ENCODE measurements at places on chromosomes 7 and 10. TPM values are rescaled to one million over a fixed set of nuclear protein-coding genes. Genes with fewer than 3 reads are reported as not detected.

ZFAND4 gene
- total RNA-seq: 20.7 TPM

PUS7 gene
- 22.0 TPM for total RNA-seq

PAPSS2 gene
- total RNA-seq: 11.7 TPM

DNA sequence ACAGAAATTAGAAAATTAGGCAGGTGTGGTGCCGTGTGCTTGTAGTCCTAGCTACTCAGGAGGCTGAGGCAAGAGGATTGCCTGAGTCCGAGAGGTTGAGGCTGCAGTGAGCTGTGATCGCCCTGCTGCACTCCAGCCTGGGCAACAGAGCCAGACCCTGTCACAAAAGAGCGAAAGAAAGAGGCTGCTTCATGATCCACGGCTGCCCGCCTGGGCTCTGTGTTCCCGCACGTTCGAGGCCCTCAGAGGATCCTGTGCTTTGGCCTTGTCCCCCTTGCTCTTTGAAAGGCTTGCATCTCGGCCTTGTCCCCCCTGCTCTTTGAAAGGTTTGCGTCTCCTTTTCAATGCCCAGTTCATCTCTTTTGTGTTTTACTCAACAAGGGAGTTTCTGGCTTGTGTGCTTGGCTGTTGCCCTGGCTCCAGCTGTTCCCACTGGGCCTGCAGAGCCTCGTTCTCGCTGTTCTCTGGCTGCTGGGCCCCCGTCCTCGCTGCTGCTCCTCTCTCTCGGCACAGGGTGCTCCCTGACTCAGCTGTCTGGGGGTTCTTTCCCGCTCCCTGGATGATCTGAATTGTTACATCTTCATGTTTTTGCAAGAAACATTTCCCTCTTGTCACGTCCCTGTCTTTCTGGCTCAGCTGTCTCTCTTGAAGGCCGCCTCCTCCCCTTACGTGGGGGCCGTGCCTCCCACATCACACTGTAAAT, 45.1 kb upstream of the INPP5A start:
- peak; percentile 49 for DNase-seq

DNA sequence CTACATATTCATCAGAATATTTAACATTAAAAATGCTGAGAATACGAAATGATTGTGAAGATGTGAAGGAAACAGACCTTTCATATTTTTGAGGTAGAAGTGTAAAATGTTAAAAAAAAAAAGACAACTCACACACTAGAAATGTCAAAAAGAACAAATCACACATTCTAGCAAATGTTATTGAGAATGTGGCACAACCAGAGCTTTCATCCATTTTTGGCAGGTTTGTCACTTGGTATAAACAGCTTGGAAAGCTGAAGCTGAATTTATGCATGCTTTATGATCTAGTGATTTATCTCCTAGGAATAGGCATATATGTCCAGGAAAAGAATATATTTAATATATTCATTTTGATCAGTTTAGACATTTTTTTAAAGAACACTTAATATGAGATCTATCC, 784.9 kb upstream of the GHITM start:
- DNase-seq: no peak

GRCh38 chr10:36390221-36390620, 735.2 kb upstream of the ANKRD30A start:
- no peak for DNase-seq

DNA sequence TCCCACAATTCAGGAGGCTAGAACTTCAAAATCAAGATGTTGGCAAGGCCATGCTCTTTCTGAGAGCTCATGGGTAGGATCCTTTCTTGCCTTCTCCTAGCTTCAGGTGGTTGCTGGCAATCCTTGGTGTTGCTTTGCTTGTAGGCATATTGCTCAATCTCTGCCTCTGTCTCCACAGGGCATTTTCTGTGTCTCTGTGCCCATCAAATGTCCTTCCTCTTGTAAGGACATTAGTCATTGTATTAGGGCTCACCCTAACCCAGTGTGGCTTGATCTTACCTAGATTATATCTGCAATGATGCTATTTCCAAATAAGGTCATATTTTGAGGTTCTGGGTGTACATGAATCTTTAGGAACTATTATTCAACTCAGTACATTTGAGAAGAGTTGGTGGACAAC, 20.1 kb downstream of the BET1 start:
- no peak for DNase-seq

Measured in ureter (tissue), 1 donor.